ENCODE measurements at places on chromosomes 12 and 14. TPM values are rescaled to one million over a fixed set of nuclear protein-coding genes. Genes with fewer than 3 reads are reported as not detected.

The KRT3 gene
- total RNA-seq = not detected

The FAM222A gene
- 0.72 TPM for total RNA-seq

The C12orf42 gene
- total RNA-seq = not detected

The APOF gene
- total RNA-seq = not detected

The ARHGAP9 gene
- total RNA-seq = not detected

The ALDH2 gene
- 24.1 TPM for total RNA-seq

The CLEC2A gene
- not detected for total RNA-seq

The NRXN3 gene
- 0.27 TPM for total RNA-seq

The REM2 gene
- 0.04 TPM for total RNA-seq

The ACOT4 gene
- 1.6 TPM for total RNA-seq

The RNASE7 gene
- 5.5 TPM for total RNA-seq

Measured in hair follicular keratinocyte (primary cell).